Mesendoderm (in vitro differentiated cells): ENCODE measurements at places on chromosomes 2 and 18.
A peak's percentile ranks its signal among the peaks of the same experiment; 100 is the strongest.

DNA sequence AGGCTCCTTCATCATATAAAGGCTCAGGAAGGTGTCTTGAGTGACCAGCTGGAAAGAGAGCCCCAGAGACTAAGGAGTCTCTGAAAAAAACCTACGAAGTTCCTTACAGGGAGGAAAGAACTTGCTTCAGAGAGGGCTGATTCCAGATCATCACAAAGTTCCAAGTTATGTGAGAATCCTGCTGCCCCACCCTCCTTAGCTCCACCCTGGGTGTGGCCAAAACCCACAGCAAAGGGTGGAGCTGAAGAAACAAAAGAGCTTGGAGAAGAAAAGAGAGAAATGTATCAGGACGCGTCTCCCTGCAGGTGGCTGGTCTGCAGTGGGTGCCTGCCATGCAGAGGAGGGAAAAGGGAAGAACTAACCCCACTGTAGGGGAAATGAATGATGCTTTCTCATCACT lies 32.8 kb upstream of the ZNF396 start:
- DNase-seq = no peak

- DNase-seq = no peak
Measured at GRCh38 chr2:72027426-72028161, 120.1 kb downstream of the CYP26B1 start.

GRCh38 chr2:85596026-85596333 lies 435 bp downstream of the RNF181 start:
- no peak for DNase-seq

GRCh38 chr2:118290411-118291250 lies 202.4 kb downstream of the INSIG2 start:
- DNase-seq = no peak

DNA sequence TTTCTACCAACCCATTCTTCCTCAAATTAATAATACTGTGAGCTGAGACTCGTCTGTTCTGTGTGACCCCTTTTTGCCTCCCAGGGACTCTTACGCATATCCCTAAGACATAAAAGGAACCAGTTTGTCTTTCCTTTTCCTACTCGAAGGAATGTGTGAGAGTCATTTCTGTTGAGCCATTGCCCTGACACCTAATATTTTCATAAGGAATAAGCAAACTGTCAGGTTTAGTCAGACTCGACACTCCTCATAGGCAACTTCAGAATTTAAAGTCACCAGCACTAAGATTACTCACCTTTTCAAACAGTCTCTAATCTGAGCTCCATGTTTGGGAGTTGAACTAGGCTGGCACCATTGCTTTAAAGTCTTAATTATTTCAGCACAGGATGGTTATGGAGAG lies 305.5 kb downstream of the IKZF2 start:
- no peak for DNase-seq

- DNase-seq = no peak
Measured at GRCh38 chr2:230000118-230000841, 68.4 kb downstream of the SLC16A14 start.

DNA sequence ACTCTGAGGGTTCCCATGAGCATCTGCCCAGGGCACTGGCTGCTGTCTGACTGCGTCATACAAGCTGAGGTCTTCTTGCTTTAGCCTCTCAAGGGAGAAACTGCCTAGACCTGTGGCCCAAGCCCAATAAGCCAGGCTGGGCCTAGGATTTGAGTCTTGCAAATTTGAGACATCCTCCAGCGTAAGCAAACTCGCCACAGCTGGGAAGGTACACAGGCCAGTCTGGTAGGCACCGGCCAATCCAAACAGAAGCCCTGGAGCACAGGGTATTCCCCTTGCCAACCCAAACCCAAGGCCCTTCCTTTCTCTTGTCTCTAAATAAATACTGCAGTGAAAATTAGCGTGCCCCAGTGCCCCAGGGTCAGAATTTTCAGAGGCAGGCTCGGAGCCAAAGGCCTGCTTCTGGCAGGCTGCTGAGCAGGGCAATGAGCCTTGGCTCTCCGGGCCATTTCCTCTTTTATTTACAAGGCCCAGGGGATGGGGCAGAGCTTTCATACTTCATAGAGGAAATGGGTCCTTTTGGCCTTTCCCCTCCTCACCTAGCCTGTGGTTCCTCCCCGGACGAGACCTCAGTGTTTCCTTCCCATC lies 33.3 kb downstream of the POLR1A start:
- DNase-seq = no peak

DNA sequence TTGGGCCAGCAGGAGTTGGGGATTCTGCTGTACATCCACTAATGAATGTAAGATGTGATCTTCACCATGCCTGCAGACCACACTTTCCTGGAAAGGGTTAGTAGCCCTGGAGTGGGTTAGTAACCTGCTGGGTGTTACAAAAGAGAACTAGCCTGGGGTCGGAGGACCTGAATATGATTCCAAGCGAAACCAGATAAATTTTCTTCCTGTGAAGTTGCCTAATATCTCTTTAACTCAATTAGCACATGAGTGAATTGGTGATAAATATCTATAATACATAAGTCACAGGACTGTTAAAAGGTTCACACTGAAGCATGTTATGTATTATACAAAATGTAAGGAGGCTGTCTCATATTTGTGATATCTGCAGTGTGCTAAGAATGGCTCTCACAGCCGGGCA lies 291.0 kb downstream of the CNTNAP5 start:
- no peak for DNase-seq

GRCh38 chr2:86274918-86275275 lies 62.5 kb downstream of the REEP1 start:
- DNase-seq = no peak

- DNase-seq = no peak
Measured at GRCh38 chr2:180015951-180016709, 9.0 kb upstream of the CWC22 start.

DNA sequence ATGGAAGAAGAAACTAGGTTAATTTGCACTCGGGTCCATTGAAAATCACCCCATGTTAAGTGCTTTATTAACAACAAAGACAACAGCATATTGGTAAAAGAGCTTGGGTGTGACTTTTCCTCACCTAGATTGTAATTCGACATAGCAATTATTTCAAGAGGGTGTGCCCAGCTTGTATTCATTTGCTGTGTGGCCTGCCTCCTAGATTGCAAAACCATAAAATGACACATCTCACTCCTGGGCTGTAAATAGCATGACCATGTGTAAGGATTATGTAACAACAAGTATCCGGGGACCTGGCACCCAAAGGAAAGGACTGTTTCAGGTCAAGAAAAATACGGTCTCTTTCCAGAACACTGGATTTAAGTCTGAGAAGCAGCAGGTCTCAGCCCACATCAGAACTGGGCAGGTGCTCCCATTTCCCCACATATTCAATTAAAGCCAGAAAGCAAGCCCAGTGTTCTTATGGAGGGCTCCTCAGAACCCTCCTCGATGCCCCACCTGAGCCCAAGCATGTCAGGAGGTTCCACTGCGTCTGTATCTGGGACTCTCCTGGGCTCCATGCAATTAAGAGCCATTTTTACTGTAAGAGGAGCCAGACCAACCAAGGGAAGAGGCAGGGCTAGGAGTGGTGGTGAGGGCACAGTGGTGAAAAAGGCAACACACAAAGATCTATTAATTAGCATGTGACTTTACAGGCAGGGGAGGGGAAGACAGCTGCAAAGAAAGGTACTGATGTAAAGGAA lies 39.2 kb downstream of the MREG start:
- DNase-seq = peak; percentile 34

GRCh38 chr2:239546541-239546940 lies 145.7 kb upstream of the HDAC4 start:
- DNase-seq = no peak

GRCh38 chr2:150681120-150681804 lies 193.8 kb upstream of the RND3 start:
- DNase-seq = peak; percentile 2

GRCh38 chr18:59055345-59056032 lies 84.2 kb upstream of the SEC11C start:
- peak; percentile 74 for DNase-seq

DNA sequence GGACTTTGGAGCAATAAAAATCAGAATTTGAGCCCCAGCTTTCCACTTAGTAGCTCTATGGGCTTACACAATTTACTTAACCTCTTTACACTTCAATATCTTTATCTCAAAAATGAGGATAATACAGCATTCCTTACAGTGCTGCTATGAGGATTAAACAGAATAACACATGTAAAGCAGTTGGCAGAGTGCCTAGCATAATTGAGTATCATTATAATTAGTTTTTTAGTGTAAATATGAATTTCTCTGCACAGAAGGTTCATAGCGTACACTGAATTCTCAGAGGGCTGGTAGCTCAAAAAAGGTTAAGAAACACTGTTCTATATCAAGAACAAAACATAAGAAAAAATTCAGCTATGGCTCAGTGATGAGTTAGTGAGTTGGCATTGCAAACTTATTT lies 190.4 kb upstream of the CYP26B1 start:
- no peak for DNase-seq

GRCh38 chr2:125167820-125168219 lies 1142.7 kb downstream of the CNTNAP5 start:
- no peak for DNase-seq

- no peak for DNase-seq
Measured at GRCh38 chr2:120760446-120761135, 24.9 kb downstream of the GLI2 start.

DNA sequence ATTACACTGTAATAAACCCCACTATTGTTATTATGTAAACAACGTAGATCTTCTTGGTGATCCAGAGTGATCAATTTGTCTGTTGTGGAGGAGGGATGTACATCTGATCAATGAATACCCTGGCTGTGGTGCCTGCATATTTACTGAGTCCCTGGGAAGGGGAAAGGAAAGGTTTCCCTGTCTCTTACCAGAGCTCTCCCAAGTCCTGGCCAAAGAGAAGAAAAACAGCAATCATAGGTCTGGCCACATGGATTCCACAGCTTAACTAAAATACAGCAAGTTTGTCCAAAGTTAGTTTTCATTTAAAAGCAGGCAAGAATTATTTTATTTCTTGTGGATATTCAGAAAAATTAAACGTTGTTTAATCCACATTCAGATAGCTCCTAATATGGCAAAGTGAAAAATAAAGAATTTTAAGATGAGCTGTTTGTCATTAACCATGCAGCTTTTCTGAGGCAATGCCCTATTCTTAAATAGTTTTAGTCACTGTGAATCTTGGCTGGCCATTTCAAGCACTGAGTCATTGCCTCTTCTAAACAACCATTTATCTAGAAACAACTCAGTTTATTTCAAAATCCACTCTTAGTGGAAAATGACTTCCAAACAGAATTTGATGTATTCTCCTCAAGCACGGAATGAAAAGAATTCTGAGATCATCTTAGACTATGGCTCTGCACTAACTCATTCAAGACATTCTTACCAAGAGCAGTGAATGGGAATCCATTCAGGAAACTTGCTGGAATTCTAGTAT lies 1004.4 kb upstream of the CDH2 start:
- no peak for DNase-seq

GRCh38 chr18:25633563-25633962 lies 281.6 kb upstream of the ZNF521 start:
- DNase-seq = no peak

GRCh38 chr2:224709301-224709700 lies 6.9 kb downstream of the CCDC195 start:
- DNase-seq = no peak

GRCh38 chr2:150428641-150429040 lies 58.8 kb downstream of the RND3 start:
- no peak for DNase-seq

DNA sequence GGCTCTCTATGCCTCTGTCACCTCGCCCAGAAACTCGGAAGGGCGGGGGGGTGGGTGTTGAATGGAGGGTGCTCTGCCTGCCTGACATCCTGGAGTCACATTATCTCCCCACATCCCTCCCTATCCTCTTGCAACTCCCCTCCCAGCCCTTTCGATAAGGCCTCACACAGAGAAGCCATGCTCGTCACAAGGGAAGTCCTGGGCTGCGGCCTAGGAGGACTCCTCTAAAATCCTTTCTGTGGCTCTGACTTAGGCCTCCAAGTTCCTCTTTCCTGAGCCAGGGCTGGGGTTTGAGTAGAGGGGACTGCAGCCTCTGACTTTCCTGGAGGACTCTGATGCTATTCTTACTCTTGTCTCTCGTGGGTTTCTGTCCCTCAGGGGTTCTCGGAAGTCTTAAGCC lies 75.0 kb upstream of the PKDCC start:
- DNase-seq = no peak
